ENCODE measurements at places on chromosomes 3 and 15.
A peak's percentile ranks its signal among the peaks of the same experiment; 100 is the strongest.

DNA sequence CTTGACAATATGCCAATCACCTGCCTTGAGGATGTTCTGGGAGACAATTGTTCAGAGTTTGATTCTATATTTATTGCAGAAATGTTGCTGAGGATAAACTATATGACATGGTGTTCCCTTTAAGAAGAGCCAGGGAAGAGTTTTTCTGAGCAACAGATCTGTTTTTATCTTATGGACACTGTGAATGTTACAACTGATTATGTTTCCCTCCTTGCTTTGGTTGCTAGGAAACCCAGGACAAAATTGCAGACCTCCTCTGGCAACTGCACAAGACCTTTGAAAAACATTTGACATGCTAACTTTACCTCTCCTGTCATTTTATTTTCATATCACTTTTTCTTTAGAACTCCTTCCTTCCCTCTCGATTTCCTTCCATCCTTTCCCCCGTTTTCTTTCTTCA lies 8.2 kb upstream of the TM6SF1 start:
- no peak for DNase-seq

GRCh38 chr3:25540273-25540672 lies 112.2 kb downstream of the RARB start:
- no peak for DNase-seq

- no peak for DNase-seq
Observed at GRCh38 chr3:102129760-102130608, 280.7 kb downstream of the NFKBIZ start.

DNA sequence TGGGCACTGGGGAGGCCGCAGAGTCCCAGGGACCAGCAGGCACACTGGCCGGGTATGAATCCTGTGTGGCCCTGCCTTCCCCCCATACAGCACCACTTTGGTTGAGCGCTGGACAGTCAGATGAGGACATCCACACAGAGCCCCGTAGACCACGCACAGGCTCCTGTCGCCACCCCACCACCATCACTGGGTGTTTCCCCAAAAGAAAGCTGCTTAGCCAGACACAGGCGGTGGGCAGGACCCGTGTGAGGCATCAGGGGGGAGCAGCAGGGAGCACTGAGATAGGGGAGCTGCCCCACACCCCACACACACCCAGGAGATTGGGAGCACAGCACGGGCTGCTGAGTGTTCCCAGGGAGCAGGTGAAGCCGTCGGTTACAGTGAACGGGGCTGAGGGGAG lies 42.4 kb upstream of the SLC41A3 start:
- no peak for DNase-seq

DNA sequence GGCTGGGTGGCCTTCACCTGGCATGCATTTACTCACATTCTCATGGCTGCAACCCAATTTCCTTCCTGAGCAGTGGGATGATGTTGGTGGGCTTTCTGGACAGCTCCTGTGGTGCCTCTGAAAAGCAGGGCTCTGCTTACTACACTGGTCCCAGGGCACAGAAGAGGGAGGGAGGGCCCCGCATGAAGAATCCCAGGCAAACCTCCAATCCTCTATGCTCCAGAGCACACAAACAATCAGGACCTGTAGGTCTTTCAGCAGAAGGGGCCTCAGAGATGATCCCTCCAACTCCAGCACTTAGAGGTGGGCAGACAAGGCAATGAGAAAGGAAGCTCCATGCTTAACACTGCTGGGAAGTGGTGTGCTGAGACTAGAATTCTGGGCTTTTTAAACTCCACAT lies 231.7 kb upstream of the ICE2 start:
- DNase-seq, result no peak

DNA sequence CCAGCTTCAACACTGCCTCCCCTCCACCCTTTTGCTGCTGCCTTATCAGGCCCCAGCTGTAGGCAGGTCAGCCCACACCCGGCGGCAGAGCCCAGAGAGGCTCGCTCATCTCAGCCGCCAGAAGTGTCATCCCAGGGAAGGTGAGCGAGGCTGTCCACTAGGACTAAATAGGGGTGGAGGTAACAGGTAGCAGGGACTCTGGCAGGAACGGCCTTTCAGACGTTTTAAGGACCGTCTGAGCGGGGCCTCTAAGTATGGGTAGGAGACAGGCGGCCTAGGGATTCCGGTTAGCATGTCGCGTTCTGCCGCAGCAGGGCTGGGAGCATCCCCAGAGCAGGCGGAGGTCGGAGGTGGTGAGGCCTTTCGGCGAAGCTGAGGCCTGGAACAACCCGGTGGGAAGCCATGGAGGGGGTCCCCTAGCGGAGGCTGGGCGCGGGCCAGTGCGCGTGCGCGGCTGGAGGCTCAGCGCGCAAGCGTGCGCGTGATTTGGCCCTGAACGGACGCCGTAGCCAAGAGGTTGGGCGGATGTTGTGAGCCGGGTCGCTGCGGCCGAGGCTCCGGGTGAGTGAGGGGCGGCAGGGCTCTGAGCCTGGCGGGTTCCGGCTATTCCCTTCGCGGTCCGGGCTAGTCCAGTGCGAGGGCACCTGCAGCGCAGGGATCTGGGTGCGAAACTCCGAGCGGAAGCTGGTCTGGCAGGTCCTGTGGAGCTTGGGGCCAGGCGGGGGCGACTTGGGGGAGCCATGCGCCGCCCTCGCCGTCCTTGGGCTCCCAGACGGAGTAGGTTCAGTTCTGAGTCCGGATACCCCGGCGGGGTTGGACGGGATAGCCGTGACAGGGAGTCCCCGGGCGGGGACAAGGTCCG lies at the start of the genes MST1 and RNF123:
Gene MST1 (minus strand): TSS at position 429 of the 862 bp plus-strand sequence. CDS start 783 bp downstream, outside the sequence.
Gene RNF123 (plus strand): TSS at position 512 of the 862 bp plus-strand sequence. CDS start 1,609 bp downstream, outside the sequence.
- peak; percentile 93 for DNase-seq

GRCh38 chr3:57959423-57960173 lies 48.6 kb upstream of the FLNB start:
- DNase-seq, result no peak

- DNase-seq, result no peak
Observed at GRCh38 chr15:93428150-93428549, 339.1 kb upstream of the RGMA start.

DNA sequence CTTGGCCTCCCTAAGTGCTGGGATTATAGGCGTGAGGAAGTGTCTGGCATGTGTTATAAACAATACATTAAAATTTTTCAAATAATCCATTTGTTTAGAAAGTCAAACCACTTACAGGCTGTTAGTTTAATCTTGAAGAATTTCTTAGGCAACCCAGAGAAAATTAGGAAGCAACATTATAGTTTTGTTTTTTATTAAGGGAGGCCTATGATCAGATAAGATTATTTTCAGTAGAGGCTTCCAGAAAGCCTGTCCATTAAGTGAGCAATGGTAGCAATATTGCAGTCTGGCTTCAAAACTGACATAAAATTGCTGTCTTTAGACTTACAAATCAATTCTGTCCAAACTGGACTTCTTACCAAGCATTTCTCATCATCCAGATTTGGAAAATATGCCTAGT lies 49.6 kb downstream of the CD47 start:
- no peak for DNase-seq

GRCh38 chr3:13120928-13121552 lies 47.8 kb upstream of the IQSEC1 start:
- DNase-seq, result no peak

DNA sequence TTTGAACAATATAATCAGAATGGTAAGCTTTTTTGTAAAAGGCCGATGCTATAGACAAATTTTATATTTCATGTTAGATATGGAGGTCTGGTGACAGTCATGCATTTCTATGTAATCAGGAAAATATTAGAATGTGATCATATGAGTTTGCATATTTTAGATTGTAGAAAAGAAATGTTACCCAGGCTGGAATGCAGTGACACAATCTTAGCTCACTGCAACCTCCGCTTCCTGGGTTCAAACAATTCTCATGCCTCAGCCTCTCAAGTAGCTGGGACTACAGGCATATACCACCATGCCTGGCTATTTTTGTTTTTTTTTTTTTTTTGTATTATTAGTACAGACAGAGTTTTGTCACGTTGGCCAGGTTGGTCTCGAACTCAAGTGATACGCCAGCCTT lies 152.0 kb downstream of the LMLN start:
- no peak for DNase-seq

- DNase-seq, result no peak
Observed at GRCh38 chr3:96449803-96450202, 364.6 kb upstream of the EPHA6 start.

GRCh38 chr3:113695431-113695785 lies 1.0 kb downstream of the USF3 start:
- DNase-seq, result no peak

GRCh38 chr15:69612112-69612511 lies 159.5 kb downstream of the RPLP1 start:
- DNase-seq, result no peak

GRCh38 chr3:12553921-12554391 lies 2.9 kb upstream of the MKRN2 start:
- DNase-seq, result no peak

DNA sequence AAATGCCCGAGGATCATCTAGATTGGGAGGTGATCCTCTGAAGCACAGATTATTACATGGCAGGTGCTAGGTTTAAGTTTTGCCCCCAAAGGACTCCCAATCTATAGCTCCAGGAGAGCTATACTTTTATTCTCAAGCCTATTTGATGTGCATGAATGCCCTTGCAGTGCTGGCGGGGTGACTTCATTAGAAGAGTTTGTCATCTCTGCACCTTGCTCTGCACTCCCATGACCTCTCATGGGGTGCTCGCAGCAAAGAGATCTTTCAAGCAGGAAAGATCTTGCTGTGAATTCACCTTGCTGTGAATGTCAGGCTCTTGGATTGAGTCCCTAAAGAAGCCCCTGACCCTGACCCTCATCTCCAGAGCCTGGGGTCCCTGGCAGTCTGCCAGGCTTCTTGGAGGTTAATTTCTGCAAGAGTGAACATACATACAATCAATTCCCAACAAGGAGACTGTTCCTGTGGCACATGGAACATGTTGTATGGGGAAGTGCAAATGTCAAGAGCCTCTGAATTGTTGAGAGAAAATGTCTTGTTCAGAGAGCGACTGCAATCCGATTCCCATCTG lies 45.9 kb downstream of the FAM43A start:
- DNase-seq, result no peak

- DNase-seq, result no peak
Observed at GRCh38 chr15:47839233-47839825, 122.0 kb downstream of the SEMA6D start.

DNA sequence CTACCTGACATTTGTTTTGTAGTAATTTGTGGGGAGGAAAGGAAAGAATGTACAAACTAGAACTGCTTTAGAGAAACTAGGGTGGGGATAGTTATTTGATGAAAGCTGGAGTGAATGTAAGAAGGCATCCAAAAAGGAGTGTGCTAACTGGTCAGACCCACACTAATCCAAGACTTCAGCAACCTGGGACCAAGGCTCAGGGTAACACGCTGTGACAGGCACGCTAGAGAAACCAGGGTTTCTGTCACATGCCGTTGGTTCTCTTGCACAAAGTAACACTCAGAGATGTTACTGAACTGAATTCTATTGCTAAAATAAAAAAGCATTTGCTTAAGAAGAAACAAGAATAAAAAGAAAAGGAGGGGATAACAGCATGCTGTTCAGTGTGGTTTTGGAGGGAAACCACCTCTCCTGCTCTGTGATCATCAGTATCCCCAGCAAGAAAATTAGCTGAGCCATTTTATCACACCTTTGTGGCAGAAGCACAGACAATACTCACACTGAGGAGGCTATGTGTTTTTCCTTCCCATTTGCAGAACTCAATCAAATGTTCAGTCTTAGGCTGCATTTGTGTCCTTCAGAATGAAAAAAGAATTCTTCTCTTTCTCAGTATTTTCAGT lies 2.8 kb upstream of the CCDC80 start:
- no peak for DNase-seq

DNA sequence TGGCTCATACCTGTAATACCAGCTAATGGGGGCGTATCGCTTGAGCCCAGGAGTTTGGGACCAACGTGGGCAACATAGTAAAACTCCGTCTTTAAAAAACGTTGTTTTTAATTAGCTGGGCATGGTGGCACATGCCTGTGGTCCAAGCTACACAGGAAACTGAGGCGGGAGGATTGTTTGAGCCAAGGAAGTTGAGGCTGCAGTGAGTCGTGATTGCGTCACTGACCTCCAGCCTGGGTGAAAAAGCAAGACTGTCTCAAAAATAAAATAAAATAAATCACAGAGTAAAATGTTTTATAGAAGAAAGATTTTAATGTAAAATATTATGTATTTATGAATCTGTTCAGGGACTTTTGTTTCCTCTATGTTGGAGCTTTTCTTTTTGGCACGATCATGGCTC lies 15.3 kb upstream of the STRIT1 start:
- no peak for DNase-seq

- DNase-seq, result no peak
Observed at GRCh38 chr3:169777822-169778221, 4.6 kb downstream of the MYNN start.

- DNase-seq, result no peak
Observed at GRCh38 chr15:91787198-91787597, 66.3 kb upstream of the SLCO3A1 start.

DNA sequence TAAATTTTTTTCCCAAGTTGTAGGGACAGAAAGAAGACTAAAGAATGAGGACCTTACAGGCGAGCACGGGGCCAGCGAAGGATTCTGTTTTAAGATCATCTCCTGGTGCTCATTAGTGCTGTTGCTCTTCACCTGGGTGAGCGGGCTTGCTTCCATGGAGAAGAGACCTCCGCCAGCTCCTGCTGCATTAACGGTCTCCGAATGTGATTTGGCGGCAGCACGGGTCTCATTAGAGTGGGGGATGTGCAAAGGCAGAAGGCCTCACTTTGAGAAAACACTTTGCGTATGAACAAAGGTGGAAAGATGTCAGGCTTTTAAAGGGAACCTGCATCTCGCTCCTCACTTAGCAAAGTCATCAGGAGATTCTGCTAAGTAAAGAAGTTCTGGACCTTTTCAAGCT lies 753.4 kb upstream of the CFAP20DC start:
- DNase-seq, result no peak

DNA sequence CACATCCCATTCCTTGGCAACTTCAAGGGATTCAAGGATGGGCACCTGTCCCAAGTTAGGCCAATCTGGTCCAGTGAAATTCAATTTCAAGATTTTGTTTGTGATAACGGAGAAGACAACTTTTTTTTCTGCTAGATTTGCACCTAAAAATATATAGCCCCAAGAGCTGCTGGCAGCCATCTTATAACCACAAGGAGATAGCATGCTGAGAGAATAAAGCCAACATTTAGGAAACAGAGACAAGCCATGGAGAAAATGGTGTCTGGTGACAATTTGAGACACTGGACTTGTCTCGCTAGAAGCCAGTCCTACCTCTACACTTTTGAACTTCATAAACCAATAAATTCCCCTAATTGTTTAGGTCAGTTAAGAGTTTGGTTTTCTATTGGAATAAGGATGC lies 5.4 kb downstream of the PARL start:
- DNase-seq, result no peak

- DNase-seq, result no peak
Observed at GRCh38 chr15:49881433-49881832, 237.6 kb downstream of the ATP8B4 start.

DNA sequence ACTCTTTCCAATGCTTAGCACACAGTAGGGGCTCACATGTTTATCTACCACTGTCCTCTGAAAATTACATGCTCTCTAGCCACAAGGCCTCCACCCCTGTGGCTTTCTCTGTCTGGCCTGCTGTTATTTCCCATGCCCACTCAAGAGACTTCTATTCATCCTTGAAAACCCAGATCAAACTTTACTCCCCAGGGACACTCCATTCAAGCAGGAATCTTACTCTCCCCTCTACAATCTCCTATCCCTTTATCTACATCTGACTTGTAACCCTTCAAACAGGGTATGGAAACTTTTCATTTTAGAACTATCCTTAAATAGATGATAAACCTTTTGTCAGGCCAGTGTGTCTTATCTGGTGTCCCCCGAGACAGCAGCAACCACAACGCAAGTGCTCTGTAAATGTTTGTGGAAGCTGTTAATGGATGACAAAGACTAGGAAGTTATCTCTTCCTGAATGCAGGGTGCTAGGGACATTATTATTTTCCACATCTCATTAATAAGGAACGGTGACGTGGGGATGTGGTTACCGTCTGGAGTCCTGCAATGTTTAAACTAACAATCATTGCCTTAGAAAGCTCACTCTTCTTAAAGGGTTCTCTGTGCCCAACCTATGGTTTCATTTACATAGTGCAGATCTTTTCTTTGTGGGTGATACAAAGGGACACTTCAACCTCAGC lies 322.3 kb downstream of the ARRDC4 start:
- no peak for DNase-seq

All from stimulated activated CD4-positive, alpha-beta T cell treated with anti-CD3 and anti-CD28 coated beads, TNF-alpha, amount 100 ng/mL, for 1 hour (primary cell).